ENCODE measurements at places on chromosomes 3 and 15.

GRCh38 chr3:118936811-118937210 is 97.8 kb downstream of the IGSF11 start:
- no peak for DNase-seq

DNA sequence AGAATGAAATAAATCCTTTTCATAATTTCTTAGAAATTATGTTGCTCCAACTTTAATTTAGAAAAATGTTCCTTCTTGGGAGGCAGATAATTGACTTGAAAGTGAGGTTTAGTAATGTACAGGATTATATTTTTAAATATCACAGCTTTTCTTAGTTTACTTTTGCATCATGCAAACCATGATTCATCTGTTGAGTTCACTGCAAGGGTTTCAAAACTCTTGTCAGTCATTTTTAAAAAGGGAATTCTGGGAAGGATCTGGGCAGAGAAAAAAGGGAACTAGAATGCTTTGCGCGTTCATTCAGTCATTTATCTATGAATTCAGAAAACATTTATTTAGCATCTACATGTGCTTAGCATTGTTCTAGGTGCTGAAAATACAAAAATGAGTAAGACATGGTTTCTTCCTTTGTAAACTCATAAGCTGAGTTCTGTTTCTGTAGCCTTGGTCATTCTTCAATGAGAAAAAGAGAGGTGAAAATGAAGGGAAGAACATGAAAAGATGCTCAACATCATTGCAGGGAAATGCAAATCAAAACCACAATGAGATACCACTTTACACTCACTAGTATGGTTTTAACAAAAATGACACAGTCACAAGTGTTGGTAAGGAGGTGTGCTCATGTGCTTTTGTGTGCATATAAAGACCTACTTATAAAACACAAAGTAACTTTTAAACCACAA is 209.1 kb downstream of the NR1D2 start:
- no peak for DNase-seq

- DNase-seq, result no peak
Measured at GRCh38 chr3:172519740-172520139, 3.5 kb downstream of the TNFSF10 start.

GRCh38 chr15:71336671-71337070 is 221.4 kb downstream of the THSD4 start:
- no peak for DNase-seq

DNA sequence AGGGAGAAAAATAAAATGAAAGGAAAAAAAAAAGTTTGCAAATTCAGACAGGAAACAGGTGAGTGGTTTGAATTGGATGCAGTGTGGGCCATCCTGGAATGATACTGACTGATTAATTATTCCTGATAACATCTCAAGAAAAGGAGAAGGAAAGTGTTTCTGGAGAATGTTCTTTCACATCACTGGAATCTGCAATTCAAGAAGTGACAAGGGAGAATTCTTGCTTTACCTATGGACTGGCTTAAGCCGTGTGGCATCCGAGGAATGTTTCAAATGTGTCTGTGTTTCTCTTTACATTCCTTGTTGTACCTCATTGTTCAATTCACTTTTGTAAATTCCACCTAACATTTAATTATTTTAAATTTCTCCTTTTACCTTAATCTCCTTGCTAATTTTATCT is 465.0 kb downstream of the EPHB1 start:
- no peak for DNase-seq

GRCh38 chr3:196620161-196620604 is 19.3 kb upstream of the NRROS start:
- no peak for DNase-seq

GRCh38 chr3:30948426-30948825 is 54.0 kb upstream of the GADL1 start:
- no peak for DNase-seq

GRCh38 chr15:99712415-99712814 is 20.8 kb downstream of the LYSMD4 start:
- no peak for DNase-seq

- no peak for DNase-seq
Measured at GRCh38 chr3:171854649-171855305, 11.6 kb downstream of the TMEM212 start.

- DNase-seq, result no peak
Measured at GRCh38 chr15:28112962-28113361, 13.8 kb upstream of the OCA2 start.

- DNase-seq, result no peak
Measured at GRCh38 chr15:64806509-64806908, 18.9 kb downstream of the PIF1 start.

DNA sequence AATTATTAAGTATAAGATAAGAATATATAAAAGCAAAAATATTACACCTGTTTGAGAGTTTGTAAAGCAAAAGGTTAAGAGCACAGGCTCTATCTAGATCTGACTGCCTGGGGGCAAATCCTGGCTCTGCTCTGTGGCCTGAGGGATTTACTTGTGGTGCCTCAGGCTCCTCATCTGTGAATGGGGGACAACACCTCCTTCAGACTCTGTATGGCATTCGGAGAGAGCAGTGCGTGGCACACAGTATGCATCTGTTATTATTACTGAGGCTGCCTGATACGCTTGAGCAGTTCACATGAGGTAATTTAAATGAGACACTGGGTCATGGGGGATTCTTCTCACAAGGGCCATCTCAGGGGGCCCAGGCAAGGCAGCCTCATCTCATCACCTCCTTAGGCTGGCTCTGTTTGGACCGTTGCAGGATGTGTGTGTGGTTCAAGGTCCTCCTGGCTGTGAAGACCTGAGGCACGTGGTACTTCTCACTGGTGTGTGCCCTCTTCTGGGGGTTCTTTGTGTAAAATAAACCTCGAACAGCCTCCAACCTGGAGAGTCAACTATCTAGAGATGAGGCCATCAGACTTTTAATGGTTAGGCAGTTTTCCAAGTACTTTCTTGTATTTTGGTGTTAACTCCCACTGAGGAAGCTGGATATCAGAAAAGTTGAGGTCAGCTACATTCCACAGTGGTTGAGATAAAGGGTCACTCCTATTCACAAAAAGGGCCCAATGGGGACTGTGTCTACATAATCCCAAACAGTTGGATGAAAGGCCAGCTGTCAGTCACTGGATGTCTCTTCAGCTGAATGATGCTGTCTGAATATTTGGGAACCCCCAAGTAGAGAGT is 9.0 kb downstream of the GNB5 start:
- DNase-seq, result no peak

DNA sequence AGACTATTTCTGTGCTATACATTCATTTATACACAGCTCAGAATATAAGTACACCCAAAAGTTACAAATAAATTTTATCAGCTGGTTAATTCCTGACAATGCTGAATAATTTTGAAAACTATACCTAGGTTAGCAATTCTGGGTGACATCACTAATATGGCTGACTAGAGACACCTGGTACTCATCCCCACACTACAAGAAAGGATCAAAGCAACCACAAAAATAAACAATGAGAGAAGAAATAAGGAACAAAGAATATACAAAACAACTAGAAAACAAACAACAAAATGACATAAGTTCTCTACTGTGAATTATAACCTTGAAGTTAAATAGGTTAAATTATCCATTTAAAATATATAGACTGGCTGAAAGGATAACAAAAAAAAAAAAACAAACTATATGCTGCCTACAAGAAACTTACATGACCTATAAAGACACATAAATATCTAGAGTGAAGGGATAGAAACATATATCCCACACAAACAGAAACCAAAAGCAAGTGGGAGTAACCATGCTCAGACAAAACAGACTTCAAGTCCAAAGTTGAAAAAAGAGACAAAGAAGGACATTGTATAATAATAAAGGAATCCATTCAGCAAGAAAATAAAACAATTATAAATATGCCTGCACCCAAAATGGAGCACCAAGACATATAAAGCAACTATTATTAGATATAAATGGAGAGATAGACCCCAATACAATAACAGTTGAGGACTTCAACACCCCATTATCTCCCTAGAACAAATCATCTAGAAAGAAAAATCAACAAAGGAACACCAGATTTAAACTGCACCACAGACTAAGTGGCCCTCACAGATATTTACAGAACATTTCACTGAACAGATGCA is 57.8 kb downstream of the IMPG2 start:
- no peak for DNase-seq

DNA sequence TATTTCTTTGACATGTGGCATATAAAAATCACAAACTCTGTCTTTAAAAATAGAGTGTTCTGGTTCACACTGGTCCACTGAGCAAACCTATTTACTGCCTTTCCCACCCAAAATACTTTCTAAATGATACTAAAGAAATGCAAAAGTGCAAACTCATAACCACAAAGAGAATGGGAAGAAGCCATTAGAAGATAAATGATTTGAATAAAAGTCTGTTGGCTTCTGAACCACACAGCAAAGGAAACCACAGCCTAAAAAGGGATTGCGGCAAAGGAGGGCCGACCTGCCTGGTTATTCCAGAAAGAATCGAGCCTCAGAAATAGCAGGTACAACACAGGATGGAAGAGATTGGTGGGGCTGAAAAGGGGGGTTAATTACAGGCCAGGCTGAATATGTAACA is 599.5 kb downstream of the FHIT start:
- DNase-seq, result no peak

DNA sequence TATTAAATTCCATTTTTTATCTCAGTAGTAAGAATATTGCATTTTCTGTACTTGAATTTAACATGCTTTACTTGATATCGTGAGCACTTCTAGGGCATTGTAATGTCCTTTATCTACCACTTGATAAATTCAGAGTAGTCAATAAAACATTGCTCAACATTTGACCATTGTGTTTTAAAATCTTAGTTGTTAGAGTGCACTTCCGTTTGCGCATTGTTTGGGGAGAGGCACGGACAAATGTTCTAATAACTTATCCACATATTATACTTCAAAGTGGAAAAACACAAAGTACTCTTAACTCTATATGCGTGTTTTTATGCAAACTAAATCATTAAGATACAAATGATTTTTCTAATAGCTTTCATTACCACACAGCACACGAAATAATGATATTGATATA is 419 bp downstream of the FAM227B start:
- DNase-seq, result no peak

DNA sequence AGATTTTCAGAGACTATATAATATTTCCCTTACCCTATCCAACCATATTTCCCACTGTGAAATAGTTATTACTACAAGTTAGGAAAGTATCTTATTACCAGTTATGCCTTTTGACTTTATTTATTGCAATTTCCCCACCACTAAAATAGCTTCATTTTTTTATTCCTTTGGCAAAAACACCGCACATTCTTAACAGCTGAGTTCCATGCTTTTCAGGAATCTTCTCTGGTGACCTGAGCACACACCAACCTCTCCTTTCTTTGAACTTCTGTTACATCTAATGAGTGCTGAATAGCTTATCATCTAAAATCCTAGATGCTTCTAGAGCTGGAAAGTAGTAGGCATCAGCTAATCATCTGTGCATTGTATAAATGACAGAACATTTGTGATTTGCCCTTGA is 99.1 kb downstream of the UBE2E2 start:
- no peak for DNase-seq

GRCh38 chr15:59298225-59298853 is 74.3 kb downstream of the MYO1E start:
- no peak for DNase-seq

- no peak for DNase-seq
Measured at GRCh38 chr3:158739078-158739477, 6.8 kb upstream of the RARRES1 start.

GRCh38 chr15:85625166-85625830 is 169.4 kb downstream of the KLHL25 start:
- no peak for DNase-seq

GRCh38 chr3:19945969-19946831 is 697 bp upstream of the RAB5A start:
- no peak for DNase-seq

DNA sequence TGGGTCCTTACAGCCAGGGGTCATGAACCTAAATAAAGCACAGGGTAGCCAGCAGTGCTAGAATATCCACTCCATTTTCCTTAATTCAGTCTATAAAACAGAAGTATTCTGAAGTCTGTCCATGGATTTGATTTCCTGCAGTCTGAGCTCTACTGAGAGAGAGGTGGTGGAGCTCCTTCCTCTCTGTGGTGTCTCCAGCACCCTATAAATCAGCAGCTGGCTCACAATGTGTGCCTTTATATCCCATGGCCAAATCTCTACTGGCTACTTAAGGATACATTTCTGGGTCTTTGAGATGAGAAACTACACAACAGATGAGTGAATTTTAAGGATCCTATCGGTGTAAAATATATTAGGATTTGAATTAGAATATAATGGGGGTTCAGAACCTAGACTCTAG is 339.9 kb upstream of the RBMS3 start:
- no peak for DNase-seq

GRCh38 chr15:81038975-81039607 is 38.4 kb downstream of the TLNRD1 start:
- DNase-seq, result no peak

DNA sequence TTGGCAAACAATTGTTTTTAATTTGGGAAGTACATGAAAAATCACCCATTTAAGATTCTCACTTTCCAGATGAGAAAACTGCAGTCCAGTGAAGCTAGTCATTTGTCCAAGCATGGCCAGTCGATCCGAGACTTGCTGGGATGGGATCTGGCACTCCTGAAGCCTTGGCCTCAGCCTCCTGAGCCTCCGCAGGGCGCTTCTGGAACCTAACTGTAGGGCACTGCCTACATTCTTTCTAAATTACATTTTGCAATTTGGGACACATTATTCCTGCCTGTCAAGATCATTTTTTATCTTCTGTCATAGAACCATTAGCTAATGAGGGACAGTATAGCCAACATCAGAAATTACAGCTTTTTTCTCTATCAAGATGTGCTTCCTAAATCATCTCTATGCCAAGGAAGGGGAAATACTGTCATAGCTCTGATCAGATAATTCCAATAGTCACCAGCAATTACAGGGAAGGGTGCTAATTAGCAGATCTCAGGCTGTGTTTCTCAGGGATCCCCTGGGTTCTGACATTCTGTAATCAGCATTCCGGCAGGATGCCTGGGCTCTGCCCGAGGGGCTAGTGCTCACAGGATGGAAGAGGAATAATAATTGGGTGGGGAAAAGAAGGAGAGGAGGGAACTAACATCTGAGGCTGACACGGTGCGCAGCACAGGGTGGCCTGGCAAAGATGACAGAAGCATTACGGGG is 28.3 kb downstream of the ANAPC13 start:
- no peak for DNase-seq

GRCh38 chr3:156491192-156491591 is 63.7 kb downstream of the SSR3 start:
- DNase-seq, result no peak

DNA sequence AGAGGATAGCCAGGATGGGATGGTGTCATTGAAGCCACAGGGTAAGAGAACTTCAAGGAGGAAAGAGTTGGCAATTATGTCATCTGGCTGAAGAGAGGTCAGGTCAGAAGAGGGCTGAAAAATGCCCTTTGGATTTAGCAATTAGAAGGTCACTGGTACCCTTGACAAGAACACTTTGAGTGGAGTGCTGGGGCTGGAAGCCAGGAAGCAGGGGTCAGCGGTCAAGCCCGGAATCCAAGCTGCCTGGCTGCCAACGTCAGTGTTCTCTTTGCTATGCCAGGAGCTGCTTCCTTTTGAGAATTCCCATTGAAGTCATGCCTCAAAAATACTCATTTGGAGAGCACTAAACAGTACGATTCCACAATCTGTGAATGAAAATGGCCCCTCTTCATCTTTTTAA is 386.5 kb downstream of the SHQ1 start:
- DNase-seq, result no peak

GRCh38 chr3:30282154-30282696 is 324.2 kb upstream of the TGFBR2 start:
- DNase-seq, result no peak

GRCh38 chr3:153634683-153635082 is 472.7 kb downstream of the RAP2B start:
- no peak for DNase-seq

- no peak for DNase-seq
Measured at GRCh38 chr3:127680146-127680661, 7.5 kb downstream of the ABTB1 start.

GRCh38 chr3:27423463-27423862 is 54.3 kb upstream of the NEK10 start:
- no peak for DNase-seq

All from stimulated activated CD4-positive, alpha-beta T cell treated with anti-CD3 and anti-CD28 coated beads, Interleukin-15, amount 100 ng/mL, for 1 hour (primary cell).